ENCODE measurements at places on chromosomes 1 and 21.

DNA sequence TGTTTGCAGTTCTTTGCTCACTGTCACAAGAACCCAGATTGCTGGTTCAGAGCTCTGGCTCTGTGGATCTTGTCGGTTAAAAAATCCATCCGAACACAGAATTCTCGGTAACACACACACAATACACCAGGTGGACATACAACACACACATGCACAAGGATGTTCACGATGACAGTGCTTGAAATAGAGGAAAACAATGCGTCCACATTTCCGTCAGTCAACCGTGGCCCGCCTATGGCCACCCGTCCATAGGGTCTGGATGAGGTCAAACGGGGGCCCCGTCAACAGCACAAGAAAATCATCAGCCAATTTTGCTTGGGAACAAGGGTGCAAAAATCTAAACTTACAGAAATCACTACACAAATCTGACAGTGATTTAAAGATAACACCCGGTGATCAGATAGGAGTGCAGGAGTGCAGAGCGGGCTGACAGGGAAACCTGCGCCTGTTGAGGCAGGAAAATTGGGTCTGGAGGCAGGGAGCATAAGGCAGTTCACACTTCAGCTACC lies 50.4 kb upstream of the SLC19A1 start:
- no peak for DNase-seq

- no peak for DNase-seq
Observed at GRCh38 chr1:55605155-55605554, 390.0 kb upstream of the USP24 start.

DNA sequence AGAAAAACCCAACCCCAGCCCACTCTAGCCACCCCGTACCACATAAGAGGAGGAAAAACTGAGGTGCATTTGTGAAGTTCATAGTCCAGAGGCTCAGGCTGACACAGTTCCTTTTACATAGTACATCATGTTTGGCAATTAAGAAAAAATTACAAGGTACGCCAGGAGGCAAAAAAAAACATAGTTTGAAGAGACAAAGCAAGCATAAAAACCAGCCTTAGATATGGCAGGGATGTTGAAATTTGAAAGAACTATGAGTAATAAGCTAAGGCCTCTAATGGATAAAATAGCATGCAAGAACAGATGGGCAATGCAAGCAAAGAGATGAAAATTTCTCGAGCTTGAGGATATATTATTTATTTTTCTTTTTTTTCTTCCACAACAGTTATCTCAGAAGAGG lies 31.9 kb downstream of the MIXL1 start:
- no peak for DNase-seq

GRCh38 chr1:96355521-96355920 lies 366.1 kb upstream of the PTBP2 start:
- no peak for DNase-seq

GRCh38 chr1:212067787-212068186 lies 32.2 kb downstream of the DTL start:
- DNase-seq, result no peak

DNA sequence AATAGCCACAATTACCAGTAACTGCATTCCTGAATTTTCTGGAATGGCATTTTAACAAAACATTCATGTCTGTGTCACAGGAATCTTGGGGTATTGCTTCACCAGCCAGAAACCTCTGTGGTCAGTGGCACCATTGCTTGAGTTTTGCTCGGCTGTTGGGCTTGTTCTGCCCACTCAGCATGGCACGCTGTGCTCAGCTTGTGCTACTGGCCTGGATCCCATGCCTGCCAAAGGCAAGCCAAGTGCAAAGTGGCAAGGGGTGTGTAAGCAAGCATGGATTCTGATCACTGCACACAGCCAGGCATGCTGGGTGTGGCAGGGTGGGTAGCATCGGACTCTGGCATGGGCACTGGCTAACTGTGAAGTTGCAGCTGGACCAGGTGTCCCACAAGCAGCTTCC lies 1150.9 kb downstream of the MRPL39 start:
- no peak for DNase-seq

GRCh38 chr21:46351476-46352163 lies 27.7 kb downstream of the PCNT start:
- DNase-seq, result no peak

- DNase-seq, result peak; percentile 48
Observed at GRCh38 chr21:33587792-33588484, 546 bp downstream of the DONSON start.

DNA sequence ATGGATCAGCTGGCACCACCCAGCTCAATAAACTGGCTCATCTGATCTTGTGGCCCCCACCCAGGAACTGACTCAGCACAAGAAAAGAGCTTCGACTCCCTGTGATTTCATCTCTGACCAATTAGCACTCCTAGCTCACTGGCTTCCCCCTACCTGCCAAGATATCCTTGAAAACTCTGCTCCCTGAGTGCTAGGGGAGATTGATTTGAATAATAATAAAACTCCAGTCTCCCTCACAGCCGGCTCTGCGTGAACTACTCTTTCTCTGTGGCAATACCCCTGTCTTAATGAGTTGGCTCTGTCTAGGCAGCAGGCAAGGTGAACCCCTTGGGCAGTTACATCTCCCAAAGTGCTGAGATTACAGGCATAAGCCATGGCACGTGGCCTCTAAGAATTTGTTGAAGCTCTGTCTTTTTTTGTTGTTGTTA lies 11.8 kb upstream of the RHBDL2 start:
- DNase-seq, result no peak

DNA sequence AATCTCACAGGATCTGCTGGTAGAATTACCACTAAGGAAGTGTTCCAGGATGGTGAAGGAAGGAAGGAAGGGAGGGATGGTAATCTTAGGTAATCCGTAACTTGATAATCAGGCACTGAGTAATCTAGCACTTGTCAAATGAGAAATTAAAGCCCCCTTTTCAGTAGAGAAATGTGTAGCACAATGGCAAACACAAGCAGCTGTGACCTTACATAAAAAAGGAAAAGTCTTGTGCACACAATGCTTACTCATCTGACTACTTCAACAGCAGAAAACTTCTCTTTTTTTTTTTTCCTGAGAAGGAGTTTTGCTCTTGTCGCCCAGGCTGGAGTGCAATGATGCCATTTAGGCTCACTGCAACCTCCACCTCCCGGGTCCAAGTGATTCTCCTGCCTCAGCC lies 6.1 kb downstream of the NUP210L start:
- DNase-seq, result no peak

DNA sequence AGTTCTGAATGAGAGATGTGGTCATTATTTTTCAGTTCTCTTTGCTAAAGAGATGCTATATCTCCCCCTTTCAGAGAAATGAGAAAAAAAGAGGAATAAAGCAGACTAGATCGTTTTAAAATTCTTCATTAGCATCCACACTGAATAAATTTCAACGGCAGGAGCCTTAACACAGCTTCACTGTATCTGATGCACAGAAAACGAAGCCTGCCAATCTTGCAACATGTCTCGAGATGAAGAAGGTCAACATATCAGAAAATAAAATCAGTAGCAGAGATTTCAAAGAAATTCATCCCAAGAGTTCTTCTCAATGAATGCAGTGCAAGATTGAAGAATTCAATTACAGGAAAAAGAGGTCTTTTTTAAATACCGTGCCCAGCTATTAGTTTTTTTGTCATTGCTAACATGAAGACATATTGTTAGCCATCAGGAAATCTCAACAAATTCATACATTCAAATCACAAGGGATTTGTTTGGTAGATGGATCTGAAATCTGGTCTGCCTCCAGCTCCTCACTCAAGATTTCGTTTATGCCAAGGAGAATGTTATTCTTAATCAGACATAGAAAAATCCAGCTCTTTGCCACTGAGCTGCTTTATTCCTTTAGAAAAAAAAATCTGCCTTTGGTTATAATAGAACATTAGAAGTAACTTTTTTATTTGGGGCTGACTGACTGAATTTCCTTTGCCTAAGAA lies 76.4 kb upstream of the DAB1 start:
- no peak for DNase-seq

DNA sequence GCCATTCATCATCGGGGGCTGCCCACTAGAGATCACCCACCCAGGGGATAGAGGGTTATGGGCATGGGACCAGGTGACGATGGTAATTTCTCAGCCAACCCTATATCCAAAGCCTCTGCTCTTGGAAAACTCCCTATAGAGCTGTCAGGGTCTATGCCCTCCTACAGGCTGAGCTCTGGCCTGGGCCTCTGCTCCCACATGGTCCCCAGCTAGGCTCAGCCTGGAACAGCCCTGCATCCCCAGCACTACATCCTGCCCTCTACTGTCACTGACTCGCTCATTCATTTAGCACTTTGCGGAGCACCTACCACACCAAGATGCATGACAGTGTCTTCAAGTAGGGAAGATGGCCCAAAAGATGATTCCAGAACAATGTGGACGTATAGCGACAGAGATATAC lies 45.0 kb upstream of the EPS8L3 start:
- no peak for DNase-seq

GRCh38 chr1:25675729-25676476 lies 59.3 kb downstream of the MAN1C1 start:
- DNase-seq, result no peak

DNA sequence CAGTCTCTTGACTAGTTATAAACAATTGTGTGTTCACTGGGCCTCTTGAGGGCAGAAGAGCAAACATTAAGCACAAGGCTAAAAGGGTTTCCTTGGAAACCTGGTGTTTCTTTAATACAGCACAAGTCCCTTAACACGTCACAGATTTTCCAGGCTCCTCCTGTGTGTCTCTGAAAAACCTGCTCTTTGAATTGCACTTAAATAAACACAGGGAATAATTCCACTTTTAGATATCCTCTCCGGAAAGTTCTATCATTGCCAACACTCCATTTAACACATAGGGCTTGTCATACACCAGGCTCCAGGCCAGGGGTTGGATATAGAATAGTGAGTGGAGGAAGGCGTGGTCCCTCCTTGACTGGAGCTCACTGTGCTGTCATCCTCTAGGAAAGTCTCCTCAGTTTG lies 442.6 kb downstream of the DSCAM start:
- DNase-seq, result no peak

GRCh38 chr1:115506518-115506917 lies 135.3 kb upstream of the VANGL1 start:
- no peak for DNase-seq

DNA sequence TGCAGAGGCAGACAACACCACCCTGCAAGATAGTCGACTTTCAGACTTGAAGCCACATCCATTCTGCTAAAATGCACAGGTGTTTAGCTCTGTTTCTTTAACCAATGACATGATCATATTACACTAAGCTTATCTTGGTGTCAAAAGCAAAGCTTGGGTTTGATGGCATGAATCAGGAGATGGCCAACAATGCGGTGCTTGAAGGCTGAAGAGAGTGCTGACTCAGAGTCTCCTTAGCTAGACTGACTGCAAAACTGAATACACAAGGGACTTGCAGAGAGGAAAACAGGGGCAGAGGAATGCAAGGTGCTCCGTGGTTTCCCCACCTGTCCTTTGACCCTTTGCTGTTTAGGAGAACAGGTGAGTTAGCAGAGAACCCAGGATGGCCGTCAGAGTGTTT lies 262.6 kb downstream of the SIPA1L2 start:
- no peak for DNase-seq

DNA sequence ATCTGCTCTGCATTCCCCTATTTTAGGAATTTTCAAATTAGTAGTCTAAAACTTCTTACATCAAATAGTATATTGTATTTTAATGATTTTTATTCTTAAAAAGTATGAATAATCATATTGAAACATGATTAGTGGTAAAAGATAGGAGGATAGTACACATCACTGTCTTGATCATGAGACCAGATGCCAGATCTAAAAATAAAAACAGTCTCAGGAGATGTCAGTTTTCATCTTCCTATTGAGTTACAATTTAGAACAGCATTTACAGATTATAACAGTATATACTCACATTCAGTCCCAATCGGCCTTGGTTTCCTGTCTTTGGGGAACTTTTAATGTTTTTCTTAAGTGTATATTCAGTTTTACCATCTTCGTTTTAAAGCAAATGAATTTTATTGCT lies 95.9 kb downstream of the USP25 start:
- no peak for DNase-seq

DNA sequence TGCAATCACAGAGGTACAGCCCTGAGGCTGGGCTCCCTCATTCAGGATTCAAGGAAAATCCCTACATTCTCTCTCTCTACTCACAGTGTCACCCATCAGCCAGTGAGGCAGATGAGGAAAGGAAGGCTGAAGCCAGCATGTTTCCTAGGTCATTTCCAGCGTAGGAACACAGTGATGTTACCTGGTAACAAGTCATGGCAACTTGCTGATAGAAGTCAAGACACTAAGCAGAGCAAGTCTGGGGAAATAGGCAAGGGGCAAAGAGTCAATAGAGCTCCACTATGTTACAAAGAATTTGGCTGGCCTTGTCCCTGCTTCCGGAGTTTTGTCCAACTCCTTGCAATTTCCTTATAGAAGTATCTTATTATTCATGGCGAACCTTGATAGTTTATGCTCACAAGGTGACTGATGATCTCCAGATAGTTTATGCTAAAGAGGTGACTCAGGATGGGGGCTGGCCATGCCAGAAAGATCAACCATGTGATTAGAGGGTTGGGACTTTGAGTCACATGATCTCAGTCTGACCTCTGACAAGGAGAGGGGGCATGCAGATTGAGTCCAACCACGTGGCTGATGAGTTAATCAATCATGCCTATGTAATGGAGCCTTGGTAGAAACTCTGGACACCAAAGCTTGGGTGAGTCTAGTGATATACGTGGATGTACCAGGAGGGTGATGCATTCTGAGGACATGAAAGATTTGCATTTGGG lies 51.1 kb downstream of the SUSD4 start:
- DNase-seq, result no peak

GRCh38 chr1:172382406-172382805 lies 38.1 kb upstream of the C1orf105 start:
- no peak for DNase-seq

DNA sequence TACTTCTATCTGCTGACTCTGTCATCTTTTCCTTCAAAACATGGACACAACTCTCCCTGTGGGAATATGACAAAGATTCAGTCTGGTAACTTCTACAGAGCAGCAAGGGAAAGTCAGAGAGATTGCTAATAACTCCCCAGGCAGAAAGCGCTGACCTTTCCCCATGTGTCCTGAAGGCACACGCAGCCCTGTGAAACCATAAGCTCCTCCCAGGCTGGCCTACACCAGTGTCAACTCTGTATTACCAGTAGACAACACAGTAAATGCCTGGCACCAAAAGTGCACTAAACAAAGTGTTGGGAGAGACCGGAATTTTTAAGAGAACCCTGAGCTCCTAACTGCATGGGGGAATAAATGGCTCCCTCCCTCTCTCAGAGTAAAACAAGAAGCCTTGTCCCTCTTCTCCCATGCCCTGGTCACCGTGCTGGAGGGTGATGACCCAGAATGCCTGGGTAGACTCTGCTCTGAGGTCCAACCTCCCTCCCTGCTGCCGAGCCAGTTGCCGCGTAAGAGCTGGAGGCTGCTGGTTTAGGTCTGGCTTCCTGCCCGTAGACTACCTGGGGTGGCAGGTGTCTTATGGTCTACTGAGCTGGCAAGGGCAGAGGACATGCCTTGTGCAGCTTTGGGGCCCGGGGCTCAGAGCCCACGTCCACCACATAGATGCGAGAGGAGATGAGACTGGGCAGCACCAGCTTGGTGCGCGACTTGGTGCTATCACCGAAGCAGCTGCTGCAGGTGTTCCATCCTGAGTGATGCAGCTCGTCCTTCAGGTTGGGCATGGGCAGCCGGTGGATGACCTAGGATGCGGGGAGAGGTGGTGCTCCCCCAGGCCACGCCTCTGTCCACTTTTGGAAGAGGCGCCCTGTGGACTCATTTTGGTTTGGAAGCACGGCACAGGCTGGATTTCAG lies 3.9 kb downstream of the SELENBP1 start:
- no peak for DNase-seq

Measured in testis (tissue), 5 donors.